ENCODE measurements at places on chromosomes 16 and 17. TPM values are rescaled to one million over a fixed set of nuclear protein-coding genes. Genes with fewer than 3 reads are reported as not detected.
A peak's percentile ranks its signal among the peaks of the same experiment; 100 is the strongest.

GRCh38 chr16:86494039-86494564, 16.2 kb upstream of the FOXF1 start:
- peaks cover 7% of the 10 kb centered on the region for H3K36me3 ChIP-seq
- H3K27me3 ChIP-seq: peaks cover 75% of the 10 kb centered on the region
- peaks cover 12% of the 10 kb centered on the region for H3K4me1 ChIP-seq
- no peak for DNase-seq

GRCh38 chr17:7523033-7523432, 25.8 kb upstream of the TNFSF12 start:
- H3K36me3 ChIP-seq: no peaks in the 10 kb centered on the region
- no peak overlapping the region for H3K4me3 ChIP-seq
- DNase-seq: peak; percentile 54

GRCh38 chr17:64256913-64257807, 5.9 kb downstream of the TEX2 start:
- DNase-seq: no peak
- no peaks in the 10 kb centered on the region for H3K27me3 ChIP-seq
- no peak overlapping the region for H3K27ac ChIP-seq
- H3K4me3 ChIP-seq: no peak overlapping the region
- no peaks in the 10 kb centered on the region for H3K36me3 ChIP-seq
- peaks cover 25% of the 10 kb centered on the region for H3K4me1 ChIP-seq

HOXB13 gene
- not detected for total RNA-seq
